ENCODE measurements at places on chromosomes 2 and 18.

- DNase-seq: no peak
Measured at GRCh38 chr2:143397884-143398614, 268.8 kb downstream of the ARHGAP15 start.

GRCh38 chr18:76994086-76994654 lies 138.4 kb downstream of the MBP start:
- DNase-seq: no peak

GRCh38 chr2:188629753-188630527 lies 338.3 kb downstream of the GULP1 start:
- no peak for DNase-seq

GRCh38 chr2:164068063-164068462 lies 332.3 kb upstream of the FIGN start:
- DNase-seq: no peak

DNA sequence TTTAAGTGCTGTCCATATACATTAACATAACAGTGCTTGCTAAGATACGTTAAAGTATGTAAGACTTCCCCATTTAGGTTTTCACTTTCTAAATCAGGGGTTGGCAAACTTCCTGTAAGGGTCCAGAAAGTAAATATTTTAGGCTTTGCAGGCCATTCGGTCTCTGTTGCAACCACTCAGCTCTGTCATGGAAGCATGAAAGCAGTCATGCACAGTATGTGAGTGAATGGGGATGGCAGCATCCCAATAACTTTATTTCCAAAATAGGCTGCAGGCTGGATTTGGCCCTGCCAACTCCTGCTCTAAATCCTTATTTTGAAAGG lies 128.7 kb downstream of the PLA2R1 start:
- DNase-seq: no peak

DNA sequence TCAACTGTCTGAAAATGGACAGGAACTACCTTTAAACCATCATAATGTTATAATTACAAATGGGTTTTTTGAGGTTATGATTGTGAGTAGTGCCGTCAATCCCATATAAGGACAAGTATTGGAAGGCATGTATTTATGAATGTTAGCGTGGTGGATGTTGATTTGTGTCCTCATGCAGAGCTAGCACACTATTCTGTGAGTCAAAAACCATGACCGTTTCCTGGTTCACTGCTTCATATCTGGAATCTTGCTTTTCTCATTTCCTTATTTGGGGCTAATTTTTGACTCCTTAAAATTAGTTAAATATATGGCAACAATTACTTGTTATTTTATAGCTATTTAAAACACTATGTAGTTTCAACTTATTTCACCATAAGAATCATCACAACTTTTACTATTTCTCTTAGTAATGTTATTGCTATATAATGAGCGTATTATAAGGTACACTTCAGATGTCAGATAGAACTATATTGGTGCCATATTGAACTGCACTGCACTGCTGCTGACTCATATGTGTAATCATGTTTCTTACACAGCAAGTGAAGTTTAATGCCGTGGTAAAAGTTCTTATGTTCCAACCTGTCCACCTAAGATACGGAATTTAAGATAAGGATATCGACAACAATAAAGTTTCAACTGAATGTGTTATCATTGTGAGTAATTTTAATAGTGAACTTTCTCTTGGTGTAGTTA lies 192.8 kb downstream of the PTGR3 start:
- no peak for DNase-seq

DNA sequence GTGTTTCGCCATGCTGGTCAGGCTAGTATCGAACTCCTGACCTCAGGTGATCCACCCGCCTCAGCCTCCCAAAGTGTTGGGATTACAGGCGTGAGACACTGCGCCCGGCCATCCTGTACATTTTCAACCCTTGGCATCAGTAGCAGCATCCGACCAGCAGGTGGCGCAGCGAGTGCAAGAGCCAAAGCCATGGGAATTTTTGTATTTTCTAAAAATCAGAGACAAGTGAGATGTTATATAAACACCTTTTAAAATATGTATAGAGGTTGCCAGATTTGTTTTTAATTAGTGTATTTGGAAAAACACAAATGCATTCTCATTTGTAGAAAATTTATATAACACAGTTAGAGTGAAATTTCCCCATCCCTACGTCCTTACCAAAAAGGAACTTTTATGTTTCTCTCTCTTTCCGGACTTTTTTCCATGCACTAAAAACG lies 36.8 kb downstream of the MOGAT1 start:
- DNase-seq: peak; percentile 83

DNA sequence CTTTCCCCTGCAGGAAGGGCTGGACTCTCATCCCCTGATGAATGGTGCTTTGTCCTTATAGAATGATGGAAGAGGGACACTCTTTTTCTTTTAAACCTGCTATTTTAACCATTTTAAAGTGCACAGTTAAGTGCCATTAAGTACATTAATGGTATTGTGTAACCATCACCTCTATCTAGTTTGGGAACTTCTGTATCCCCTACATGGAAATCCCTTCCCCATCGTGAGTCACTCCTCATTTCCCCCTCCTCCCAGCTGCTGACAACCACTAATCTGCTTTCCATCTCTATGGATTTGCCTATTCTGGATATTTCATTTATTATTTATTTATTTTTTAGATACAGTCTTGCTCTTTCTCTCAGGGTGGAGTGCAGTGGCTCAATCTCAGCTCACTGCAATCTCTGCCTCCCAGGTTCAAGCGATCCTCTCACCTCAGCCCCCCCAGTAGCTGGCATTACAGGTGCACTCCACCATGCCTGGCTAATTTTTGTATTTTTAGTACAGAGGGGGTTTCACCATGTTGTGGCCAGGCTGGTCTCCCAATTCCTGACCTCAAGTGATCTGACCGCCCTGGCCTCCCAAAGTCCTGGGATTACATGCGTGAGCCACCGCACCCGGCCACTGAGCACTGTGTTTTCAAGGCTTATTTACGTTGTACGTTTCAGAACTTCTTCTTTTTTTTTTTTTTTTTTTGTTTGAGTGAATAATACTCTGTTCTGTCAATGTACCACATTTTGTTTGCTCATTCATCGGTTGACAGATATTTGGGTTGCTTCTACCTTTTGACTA lies 15.8 kb downstream of the DGKD start:
- no peak for DNase-seq

DNA sequence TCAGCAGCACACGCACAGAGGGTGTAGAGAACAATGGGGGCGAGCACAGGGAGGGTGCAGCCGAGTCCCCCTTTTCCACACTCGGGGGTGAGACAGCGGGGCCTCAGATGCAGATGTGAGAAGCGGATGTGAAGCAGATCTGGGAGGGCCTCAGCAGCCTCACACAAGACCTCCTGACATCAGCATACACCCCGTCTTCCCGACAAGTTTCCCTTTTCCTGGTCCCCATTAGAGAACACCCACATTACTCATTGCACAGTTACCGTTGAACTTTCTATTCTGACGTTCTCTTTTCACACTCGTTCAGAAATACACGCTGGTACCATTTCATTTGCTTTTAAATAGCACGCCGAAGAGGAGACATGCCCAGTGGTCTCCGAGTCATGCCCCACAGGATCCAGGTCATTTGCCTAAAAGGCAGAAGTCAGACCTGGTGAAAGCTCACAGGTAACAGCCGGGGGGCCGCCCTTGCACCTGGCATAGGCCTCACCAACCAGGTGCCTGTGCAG lies 129.5 kb upstream of the ID2 start:
- DNase-seq: peak; percentile 12

DNA sequence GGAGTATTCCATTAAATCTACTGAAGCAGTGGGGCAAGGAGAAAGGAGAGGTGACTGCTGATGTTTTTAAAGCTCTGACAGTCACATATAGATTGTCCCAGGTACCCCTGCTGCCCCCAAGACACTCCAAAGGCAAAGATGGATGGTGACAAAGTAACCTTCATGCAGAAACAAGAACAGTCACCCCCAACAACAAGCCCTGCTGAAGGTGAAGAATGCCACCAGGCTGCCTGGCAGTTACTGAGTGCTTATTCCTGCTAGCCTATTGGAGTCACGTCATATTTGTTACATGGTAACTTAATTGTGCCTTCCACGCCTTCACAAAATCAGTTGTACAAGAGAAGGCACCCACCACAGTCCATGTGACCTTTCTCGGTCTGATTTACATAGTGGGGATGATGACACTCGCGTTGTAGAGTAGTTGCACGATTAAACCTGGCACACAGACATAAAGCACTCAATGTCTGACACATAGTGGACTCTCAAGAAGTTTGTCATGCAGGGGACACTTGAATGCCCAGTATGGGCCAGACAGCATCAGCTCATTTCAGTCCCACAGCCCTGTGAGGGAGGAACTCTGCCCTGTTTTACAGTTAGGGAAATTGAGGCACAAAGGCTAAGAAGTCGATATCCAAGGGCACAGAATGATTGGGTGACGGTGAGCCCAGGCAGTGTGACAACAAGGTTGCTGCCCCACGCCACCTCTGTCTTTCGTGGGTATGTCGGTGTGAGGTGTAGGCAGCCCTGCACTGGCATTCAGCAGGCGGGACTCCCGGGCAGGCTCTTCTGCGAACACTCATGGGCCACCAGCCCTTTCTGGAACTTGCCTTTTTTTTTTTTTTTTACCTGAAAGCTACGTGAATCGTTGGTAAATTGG lies 62.7 kb downstream of the ZCCHC2 start:
- DNase-seq: peak; percentile 65

DNA sequence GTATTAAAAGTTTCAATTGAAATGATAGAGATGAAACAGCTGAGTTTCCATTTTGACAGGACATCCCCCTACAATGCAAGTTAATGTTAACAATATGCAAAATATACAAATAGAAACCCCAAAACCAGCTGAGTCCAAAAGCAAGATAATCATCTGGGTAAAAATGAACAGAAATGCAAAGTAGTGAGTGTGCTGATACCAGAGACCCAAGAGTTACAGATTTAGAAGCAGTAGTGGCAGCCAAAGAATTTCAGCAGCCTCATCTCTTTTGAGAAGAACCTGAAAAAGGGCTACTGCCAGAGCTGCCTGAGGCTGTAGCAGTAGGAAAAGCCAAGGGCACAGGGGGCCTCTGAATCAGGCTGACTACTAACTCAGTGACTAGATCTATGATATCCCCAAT lies 82.6 kb downstream of the THADA start:
- DNase-seq: no peak

- no peak for DNase-seq
Measured at GRCh38 chr18:22550861-22551260, 133.1 kb upstream of the CTAGE1 start.

GRCh38 chr2:230411570-230412370 lies 4.2 kb upstream of the SP100 start:
- peak; percentile 69 for DNase-seq

- DNase-seq: no peak
Measured at GRCh38 chr2:11553661-11554398, 20.0 kb downstream of the GREB1 start.

DNA sequence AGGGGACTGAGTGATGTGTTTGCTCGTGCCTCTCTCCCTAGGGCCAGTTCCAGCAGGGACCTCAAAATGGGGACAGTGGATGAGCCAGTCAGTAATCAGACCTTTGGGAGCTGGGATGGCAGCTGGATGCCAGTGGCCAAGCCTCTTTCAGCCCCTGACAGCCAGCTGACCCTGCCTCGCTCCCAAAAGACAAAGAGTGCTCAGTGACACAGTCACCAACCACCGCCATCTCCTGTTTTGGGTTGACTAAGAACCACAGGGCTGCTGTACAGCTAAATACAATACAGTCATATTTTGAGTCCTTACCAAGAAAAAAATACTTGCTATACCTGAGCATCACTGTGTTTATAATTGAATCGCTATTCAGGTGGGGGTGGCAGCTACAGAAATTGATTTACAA lies 75.7 kb downstream of the POU3F3 start:
- no peak for DNase-seq

DNA sequence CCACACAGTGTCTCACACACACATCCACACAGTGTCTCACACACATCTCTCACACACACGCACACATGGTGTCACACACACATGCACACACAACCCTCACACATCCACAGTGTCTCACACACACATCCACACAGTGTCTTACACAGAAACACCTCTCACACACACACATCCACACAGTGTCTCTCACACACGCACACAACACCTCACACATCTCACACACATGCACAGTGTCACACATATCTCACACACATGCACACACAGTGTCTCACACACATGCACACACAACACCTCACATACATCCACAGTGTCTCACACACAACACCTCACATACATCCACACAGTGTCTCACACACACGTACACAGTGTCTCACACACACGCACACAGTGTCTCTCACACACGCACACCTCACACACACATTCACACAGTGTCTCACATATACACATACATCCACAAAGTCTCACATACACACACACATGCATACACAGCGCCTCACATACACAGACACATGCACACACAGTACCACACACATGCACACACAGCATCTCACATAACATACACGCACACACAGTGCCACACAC lies 473.9 kb upstream of the HS6ST1 start:
- no peak for DNase-seq

- DNase-seq: no peak
Measured at GRCh38 chr2:26580151-26580550, 61.0 kb downstream of the CIB4 start.

DNA sequence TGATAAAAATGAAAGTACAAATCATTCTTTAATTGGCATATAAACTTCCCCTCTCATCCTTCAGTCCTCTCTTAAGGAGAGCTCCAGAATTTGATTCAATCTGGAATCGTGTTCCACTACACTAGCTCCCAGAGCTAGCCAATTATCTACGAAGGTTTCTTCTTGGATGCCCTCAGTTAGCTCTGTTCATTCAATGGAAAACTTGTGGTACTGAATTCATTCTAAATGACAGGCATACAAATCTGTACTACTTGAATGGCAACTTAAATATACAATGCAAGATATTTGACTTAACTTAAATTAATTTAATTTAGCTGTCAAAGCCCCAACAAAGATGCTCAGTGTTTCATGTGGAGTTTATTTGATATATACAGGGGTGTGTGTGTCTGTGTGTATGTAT lies 1474.2 kb upstream of the CELF4 start:
- DNase-seq: no peak

GRCh38 chr2:175786471-175787124 lies 215.5 kb downstream of the LNPK start:
- no peak for DNase-seq

DNA sequence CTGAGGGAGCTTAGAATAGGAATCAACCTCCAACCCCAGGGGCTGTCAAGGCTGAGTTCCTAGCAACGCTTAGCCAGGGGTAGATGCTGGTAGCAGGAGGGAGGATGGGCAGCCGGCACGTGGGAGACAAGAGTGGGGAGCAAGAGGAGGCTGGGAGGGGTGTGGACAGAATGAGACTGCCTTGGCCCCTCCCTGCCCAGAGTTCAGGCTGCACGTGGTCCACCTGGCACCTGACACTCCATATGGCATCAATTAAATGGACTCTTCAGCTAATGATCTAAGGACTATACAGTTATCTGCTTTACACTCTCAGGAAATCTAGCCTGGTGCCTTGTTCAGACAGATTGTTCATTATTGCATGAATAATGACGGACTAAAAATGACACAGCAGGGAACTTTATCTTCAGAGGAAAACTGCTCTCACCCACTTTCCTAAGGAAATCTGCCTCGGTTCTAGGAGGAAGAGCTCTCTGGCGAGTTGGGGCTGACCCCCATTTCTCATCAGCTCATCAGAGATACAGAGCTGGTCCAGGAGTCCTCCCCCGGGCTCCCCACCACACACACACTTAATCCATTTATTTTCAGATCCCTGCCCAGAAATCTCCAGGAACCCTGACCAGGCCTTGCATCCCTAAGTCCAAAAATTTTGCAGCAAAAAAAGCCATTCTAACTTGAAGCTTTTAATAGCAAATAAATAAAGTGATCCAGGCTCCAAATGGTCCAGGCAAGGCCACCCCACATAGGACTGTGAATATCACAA lies 102.1 kb upstream of the CDC42EP3 start:
- DNase-seq: no peak

Data from stimulated activated CD4-positive, alpha-beta T cell treated with anti-CD3 and anti-CD28 coated beads, Interleukin-2, amount 100 ng/mL, for 24 hours (primary cell).